Endothelial cell of umbilical vein (primary cell): ENCODE measurements at places on chromosomes 1 and 21. TPM values are rescaled to one million over a fixed set of nuclear protein-coding genes. Genes with fewer than 3 reads are reported as not detected.

DNA sequence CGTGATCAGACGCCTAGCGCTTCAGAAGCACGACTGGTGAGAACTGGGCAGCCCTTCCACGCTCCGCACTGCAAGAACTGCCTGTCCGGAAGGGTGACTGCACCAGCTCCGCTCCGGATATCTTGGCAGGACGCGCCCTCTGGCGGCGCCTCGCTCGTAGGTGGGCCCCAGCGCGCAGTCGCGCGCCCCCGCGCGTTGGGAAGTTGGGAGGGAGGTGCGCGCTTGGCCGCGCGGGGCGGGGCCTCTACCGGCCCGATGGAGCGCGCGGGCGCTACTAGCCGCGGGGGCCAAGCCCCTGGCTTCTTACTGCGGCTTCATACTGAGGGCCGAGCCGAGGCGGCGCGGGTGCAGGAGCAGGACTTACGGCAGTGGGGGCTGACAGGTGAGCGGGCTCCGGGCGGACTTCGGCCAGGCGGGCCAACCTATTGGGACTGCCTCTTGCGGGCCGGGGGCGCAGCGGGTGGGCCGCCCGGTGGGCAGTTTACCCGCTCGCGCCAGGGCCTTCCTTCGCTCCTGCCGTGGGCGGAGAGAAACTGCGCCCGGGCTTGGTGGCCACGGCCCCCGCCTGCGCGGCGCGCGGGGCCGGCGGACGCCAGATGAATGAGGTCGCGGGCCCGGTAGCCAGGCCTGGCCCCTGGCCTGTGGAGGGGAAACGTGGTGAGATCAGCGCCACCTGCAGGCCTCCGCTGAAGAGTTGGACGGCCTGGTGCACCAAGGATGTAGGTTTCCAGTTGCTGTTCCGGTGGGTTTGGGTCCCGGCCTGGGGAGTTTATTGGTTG, at the start of gene CHD1L:
TSS of gene CHD1L (plus strand) at position 236 of the 779 bp plus-strand sequence. CDS start at position 256, 20 bp downstream.
- peaks cover 7% of the 10 kb centered on the region for H3K4me1 ChIP-seq
- H3K36me3 ChIP-seq = no peaks in the 10 kb centered on the region
- no peaks in the 10 kb centered on the region for H3K27me3 ChIP-seq
- peak within 1 kb of the TSS; percentile 97 for H3K4me3 ChIP-seq
- peak; percentile 95 for DNase-seq

GRCh38 chr1:87292684-87293493, 35.8 kb upstream of the LMO4 start:
- H3K4me3 ChIP-seq = no peak overlapping the region
- no peaks in the 10 kb centered on the region for H3K4me1 ChIP-seq
- peak; percentile 66 for DNase-seq
- peaks cover 7% of the 10 kb centered on the region for H3K27me3 ChIP-seq
- H3K27ac ChIP-seq = no peak overlapping the region
- H3K36me3 ChIP-seq = no peaks in the 10 kb centered on the region

GRCh38 chr1:219143735-219144134, 29.9 kb upstream of the LYPLAL1 start:
- no peak overlapping the region for H3K27ac ChIP-seq
- peaks cover 11% of the 10 kb centered on the region for H3K4me1 ChIP-seq
- peak; percentile 70 for DNase-seq
- no peaks in the 10 kb centered on the region for H3K36me3 ChIP-seq
- H3K4me3 ChIP-seq = no peak overlapping the region
- no peaks in the 10 kb centered on the region for H3K27me3 ChIP-seq

DNA sequence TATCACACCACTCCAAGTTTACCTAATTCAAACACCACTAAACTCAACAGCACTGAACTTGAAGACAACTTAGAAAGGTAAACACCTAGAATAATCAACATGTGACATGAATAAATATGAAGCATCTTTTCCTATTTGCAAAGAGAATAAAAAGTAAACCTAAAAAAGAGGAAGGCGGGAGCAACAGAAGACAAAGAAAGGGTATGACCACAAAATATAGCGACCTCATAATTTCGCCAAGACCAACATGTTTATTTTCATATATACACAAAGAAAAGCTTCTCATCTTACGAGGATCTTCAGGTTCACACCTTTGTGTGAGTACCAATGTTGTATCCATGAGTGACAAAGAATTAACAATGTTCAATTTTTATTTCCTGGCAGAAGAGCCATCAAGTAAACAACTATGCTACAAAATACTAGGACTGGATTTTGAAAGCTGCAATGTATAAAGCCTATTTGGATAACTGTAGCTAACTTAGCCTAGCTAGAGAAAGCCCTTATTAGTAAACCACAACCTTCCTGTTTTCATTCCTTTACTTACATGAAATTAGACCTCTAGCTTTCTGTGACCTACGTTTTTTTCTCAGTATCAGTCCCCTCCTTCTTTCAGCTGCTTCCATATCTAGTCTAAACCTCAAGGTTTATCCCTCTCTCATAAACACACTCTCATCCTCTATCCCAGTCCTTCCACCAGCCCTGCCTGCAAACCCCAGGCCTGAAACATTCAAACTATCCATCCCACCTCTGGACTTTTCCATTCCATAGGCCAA, 21.3 kb upstream of the PHTF1 start:
- H3K27me3 ChIP-seq = no peaks in the 10 kb centered on the region
- H3K36me3 ChIP-seq = no peaks in the 10 kb centered on the region
- H3K4me3 ChIP-seq = no peak overlapping the region

The RHOU gene
- total RNA-seq = 0.28 and 0.40 TPM in 2 replicates

- H3K27me3 ChIP-seq = no peaks in the 10 kb centered on the region
- no peak for DNase-seq
- no peaks in the 10 kb centered on the region for H3K36me3 ChIP-seq
- H3K4me3 ChIP-seq = no peak overlapping the region
- H3K27ac ChIP-seq = no peak overlapping the region
- no peaks in the 10 kb centered on the region for H3K4me1 ChIP-seq
These were observed 789.7 kb upstream of the PRMT6 start for GRCh38 chr1:106266786-106267185.

The KRTAP12-1 gene
- not detected in 2 replicates for total RNA-seq

DNA sequence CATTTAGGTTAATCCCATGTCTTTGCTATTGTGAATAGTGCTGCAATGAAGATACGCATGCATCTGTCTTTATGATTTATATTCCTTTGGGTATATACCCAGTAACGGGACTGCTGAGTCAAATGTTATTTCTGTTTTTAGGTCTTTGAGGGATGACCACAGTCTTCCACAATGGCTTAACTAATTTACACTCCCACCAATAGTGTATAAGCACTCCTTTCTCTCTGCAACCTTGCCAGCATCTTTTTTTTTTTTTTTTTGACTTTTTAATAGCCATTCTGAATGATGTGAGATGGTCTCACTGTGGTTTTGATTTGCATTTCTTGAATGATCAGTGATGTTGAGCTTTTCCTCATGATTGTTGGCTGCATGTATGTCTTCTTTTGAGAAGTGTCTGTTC, 33.5 kb downstream of the ASH1L start:
- H3K27me3 ChIP-seq = no peaks in the 10 kb centered on the region
- DNase-seq = no peak
- H3K4me3 ChIP-seq = no peak overlapping the region
- H3K27ac ChIP-seq = no peak overlapping the region
- H3K4me1 ChIP-seq = no peaks in the 10 kb centered on the region

GRCh38 chr21:40351006-40351405, 483.8 kb downstream of the PCP4 start:
- no peak overlapping the region for H3K4me3 ChIP-seq
- no peak for DNase-seq
- no peaks in the 10 kb centered on the region for H3K4me1 ChIP-seq
- H3K36me3 ChIP-seq = no peaks in the 10 kb centered on the region
- no peak overlapping the region for H3K27ac ChIP-seq

DNA sequence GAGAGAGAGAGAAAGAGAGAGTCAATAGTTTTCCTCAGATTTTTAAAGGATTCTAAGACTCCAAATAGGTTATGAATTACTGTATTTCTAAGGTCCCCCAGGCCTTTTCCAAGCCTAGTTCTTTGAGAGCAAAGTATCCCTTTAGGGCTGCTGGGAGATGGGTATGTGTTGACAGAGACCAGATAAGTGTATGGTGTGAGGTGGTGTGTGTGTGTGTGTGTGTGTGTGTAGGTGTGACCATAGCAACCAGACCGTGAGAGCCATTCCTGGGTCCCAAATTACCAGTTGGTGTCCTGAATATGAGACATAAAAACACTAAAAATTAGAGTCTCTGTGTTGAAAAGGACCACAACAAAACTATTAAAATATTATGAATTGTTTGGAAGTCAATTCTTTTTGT, 41.7 kb upstream of the DNAJC6 start:
- peaks cover 17% of the 10 kb centered on the region for H3K4me1 ChIP-seq
- no peaks in the 10 kb centered on the region for H3K27me3 ChIP-seq
- no peak for DNase-seq
- H3K4me3 ChIP-seq = no peak overlapping the region

The CA6 gene
- not detected in 2 replicates for total RNA-seq

- H3K36me3 ChIP-seq = no peaks in the 10 kb centered on the region
- H3K27ac ChIP-seq = no peak overlapping the region
- no peaks in the 10 kb centered on the region for H3K27me3 ChIP-seq
- DNase-seq = no peak
These were observed 143.5 kb upstream of the IPO9 start for GRCh38 chr1:201685485-201685884.

The KRTAP13-2 gene
- not detected in 2 replicates for total RNA-seq

GRCh38 chr1:94698356-94698755, 121.8 kb upstream of the SLC44A3 start:
- no peaks in the 10 kb centered on the region for H3K4me1 ChIP-seq
- H3K27me3 ChIP-seq = peaks cover 4% of the 10 kb centered on the region
- H3K27ac ChIP-seq = no peak overlapping the region

The DHRS3 gene
- total RNA-seq = 54.3 and 75.2 TPM in 2 replicates

DNA sequence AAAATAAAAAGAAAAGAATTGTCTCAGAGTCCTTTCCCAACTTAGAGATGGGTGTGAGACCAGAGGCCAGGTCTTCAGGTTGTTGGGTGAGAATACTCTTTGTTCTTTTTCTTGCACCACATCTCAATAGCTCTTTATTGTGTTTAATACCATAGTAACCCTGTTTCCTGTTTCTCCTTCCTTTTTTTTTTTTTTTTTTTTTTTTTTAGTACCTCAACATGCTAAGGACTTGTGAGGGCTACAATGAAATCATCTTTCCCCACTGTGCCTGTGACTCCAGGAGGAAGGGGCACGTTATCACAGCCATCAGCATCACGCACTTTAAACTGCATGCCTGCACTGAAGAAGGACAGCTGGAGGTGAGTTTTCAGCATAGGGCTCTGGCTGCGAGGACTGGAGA, 24.4 kb downstream of the CELF3 start:
- H3K27ac ChIP-seq = no peak overlapping the region
- no peaks in the 10 kb centered on the region for H3K27me3 ChIP-seq
- H3K4me3 ChIP-seq = no peak overlapping the region
- H3K36me3 ChIP-seq = no peaks in the 10 kb centered on the region

The TDRD5 gene
- total RNA-seq = not detected in 2 replicates

DNA sequence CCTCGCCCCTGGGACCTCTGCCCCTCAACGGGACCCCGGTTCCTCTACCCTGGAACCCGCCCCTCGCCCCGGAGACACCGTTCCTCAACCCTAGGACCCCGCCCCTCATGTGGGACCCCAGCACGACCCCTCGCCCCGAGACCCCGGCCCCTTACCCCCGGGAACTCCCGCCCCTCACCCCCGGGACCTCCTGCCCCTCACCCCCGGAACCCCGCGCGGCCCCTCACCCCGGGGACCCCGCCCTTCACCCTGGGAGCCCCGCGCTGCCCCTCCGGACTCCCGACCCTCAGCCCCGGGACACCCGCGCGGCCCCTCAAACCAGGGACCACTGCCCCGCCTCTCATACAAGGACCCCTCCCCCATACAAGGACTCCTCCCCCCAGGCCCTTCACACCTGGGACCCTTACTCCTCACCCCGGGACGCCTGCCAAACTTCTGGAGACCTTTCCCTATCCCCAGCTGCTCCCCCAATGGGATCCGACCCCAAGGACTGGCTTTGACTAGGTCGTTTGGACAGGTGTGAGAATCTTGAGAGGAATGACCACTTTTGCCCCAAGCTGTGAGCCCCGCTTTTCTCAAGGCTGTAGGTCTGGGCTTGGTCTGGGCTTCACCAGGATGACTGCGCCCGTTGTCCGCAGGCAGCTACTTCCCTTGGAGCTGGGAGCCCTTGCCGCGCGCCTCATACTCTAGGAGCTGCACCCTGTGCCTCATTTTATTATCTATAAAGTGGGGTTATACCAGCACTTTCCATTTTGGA, 843 bp downstream of the DIP2A start:
- peak overlapping the region; percentile 54 for H3K4me3 ChIP-seq
- no peaks in the 10 kb centered on the region for H3K36me3 ChIP-seq
- DNase-seq = peak; percentile 42
- no peaks in the 10 kb centered on the region for H3K27me3 ChIP-seq
- peaks cover 29% of the 10 kb centered on the region for H3K4me1 ChIP-seq

The NAV1 gene
- 136 and 138 TPM in 2 replicates for total RNA-seq
